ENCODE measurements at places on chromosomes 16 and 17. TPM values are rescaled to one million over a fixed set of nuclear protein-coding genes. Genes with fewer than 3 reads are reported as not detected.

GRCh38 chr17:77125432-77125901 is 15.3 kb upstream of the SEC14L1 start:
- peak; percentile 99 for DNase-seq

DNA sequence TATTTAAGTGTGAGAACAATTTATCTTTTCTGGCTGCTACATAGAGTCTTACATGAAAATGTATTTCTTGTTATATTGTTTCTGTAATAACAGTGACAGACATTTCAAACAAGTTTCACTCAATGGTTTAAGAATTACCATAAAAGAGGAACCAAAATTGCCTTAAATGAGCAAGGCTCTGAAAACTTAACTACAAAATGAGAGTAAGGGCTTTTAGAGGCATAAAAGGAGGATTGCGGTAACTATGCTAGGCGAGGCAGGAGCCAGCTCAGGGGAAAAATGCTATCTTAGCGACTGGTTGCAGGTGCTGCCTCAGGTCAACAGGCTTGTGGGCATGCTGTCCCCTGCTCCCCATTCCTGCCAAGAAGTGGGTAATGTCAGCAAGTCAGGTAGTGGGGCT is 81.7 kb upstream of the MSI2 start:
- DNase-seq: no peak

DNA sequence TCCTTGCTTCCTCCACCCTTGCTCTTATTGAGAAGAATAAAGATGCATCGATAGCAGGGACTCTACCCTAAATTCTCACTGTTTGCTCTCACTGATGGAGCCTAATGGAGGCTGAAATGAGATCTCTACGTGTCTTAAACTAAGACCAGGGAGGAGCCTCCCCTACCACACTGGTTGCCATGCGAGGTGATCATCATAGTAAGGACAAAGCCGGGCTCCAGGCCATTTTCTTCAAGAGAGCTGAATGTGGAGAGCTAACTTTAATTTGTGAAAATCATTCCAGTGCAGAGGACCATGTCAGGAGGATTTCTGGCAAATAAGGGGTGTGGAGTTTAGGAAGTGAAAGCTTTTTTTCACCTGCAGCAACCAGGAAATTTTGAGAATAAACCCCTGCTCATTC is 5.6 kb downstream of the CDH11 start:
- DNase-seq: no peak

DNA sequence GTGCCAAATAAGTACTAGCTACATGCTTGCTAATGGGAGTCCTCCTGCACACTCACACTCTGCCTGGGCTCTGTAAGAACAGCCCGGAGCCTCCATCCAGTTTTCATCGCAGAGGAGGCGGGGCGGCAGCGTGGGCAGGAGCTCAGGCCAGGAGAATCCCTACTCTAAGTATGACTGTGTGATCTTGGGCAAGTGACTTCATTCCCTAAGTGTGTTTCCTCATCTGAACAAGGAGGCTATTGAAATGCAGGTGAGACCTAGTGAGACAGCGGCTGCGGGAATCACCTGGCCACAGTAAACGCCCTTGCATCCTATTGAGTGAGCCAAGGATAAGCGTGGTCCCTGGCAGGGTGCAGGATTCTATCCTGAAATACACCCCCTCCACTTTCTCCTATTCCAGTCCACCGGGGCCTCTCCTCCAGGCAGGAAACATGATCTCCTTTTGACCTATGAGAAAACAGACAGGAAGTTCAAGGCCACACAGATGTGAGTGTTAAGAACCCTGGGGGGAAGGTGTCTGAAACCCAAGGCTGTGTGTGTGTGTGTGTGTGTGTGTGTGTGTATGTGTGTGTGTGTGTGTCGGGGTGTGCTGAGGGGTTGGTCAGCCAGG is 5.2 kb upstream of the RAI1 start:
- no peak for DNase-seq

DNA sequence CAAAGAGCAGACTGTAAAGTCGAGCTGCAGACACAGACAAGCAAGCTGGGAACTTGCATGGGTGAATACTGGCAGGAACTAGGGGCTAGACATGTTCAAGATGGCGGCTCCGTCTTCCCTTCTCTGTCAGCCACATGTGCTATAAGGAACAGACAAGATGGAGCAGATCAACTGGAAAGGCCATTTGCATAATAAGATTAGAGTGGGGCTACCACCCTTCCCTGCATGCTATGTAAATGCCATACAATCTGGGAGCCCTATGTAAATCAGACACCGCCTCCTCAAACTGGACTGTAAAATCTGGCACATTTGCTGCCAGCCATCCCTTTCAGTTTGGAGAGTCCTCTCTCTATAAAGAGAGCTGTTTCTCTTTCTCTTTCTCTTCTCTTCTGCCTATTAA is 640.1 kb upstream of the CDH8 start:
- no peak for DNase-seq

- peak; percentile 16 for DNase-seq
These were observed 29.4 kb upstream of the ATP2A3 start for GRCh38 chr17:3993493-3994220.

DNA sequence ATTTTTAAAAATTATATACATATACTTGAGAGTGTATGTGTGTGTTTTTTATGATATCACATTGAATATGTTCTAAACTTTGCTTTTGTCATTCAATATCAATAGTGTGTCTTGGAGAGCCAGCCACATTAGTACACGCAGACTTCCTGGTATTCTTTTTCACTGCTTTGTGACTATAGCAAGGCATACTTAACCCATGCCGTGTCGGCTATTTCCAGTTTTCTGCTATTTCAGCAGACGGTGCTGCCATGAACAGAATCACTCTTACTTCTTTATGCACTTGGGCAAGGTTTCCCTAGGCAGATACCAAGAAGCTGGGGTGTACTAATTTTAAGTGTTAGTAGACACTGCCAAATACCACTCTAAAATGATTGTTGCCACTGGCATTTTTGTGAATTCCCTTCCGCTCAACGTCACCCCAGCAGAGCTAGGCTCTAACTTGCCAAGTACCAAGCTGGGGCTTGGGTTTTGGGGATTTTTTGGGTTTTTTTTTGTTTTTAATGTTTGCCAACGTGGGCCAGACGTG is 134.9 kb downstream of the SOCS1 start:
- no peak for DNase-seq

DNA sequence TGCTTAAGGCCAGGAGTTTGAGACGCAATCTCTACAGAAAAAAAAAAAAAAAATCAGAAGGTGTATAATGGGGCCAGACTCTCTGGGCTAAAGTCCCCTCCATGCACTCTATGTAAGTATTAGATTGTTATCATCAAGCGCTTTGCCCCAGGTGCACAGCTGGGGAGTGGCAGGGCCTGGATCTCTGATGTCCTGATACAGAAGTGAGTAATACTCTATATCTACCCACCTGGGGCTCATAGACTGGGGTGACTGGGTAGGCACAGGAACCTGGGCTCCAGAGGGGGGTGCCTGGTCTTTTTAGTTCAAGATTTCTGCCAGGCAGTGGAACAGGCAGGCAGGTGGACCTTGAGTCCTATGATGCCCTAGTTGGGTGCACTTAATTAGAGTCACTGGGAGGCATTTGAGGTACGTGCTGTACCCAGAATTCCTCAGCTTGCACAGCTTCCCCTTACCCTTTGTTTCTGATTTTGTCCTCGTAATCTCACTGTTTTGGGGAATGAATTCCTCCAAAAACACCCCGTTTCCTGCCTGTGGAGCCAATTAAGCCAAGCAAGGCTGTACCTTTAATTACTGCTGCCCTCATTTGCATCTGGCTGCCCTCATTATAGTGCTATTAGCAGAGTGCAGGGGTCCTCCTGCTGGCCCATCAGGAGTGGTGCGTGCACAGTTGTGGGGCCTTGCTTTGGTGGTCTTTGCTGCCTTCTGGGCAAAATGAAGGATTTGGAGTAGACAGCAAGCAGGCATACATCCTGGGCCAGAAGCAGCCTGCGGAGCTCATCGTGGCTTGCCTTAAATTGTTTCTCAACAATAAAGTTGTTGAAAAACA is 239.0 kb downstream of the SNX29 start:
- DNase-seq: no peak

GRCh38 chr16:84091460-84091859 is 25.3 kb downstream of the MBTPS1 start:
- no peak for DNase-seq

GRCh38 chr17:82112181-82112913 is 14.3 kb upstream of the FASN start:
- no peak for DNase-seq

GRCh38 chr16:13046061-13046821 is 144.8 kb downstream of the SHISA9 start:
- DNase-seq: no peak

DNA sequence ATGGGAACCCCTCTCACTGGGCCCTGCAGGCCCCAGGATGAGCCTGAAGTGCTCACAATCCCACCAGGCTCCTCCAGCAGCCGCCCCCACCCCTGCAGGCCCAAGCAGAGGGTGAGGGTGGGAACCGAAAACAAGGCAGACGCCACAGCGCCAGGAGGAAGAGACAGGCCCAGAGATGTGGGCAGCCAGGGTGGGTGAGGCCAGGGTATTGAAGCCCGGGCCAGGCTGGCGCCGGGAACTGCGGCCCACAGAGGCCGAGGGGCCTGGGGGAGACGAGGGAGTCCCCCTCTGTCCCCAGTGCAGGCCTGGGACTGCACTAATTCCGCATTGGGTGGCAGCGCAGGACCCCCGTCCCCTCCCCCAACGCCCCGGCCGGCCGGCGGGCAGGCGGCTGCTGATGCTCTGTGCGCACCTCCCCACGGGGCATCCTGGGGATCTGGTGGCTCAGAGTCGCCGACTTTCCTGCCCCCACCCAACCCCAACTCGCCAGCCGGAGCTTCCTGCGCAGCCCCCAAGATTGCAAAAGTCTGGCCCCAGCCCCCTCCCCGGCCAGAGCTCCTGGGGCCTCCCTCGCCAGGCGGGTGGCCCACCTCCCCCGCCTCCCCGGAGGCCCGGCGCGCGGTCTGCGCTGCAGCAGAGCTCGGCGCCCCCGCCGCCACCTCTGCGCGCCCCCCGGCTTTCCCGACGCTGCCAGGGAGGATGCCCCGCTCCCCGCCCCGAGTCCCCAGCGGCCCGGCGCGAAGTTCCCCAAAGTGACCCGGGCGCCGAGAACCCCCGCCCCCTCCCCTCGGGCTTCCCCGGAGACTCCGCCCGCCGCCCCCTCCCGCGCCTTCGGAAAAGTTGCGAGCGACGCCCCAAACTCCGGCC is 107.8 kb downstream of the ENGASE start:
- DNase-seq: no peak

- peak; percentile 61 for DNase-seq
These were observed 20.3 kb downstream of the KIFC3 start for GRCh38 chr16:57781741-57782606.

GRCh38 chr16:57619606-57620334 is 8.7 kb upstream of the ADGRG1 start:
- DNase-seq: no peak

DNA sequence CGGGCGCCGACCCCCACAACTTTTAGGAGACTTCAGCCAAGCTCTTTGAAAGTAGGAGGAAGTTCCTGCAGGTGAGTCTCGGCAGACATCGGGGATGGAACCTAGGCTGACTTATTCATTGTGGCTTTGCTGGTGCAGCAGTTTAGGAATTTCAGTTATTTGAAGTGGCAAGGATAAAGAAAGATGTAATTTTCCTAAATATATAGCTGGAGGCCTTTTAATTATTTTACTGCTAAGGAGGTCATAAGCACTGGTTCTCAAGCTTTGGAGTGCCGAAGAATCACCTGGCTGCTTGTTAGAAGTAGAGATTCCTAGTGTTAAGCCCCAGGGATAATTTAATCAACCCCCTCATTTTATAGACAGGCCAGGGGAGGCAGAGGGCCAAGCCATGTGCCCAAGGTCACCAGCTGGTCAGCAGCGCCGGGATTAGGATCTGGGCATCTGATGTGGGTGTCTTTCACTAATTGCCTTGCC is 28.9 kb upstream of the BCAR1 start:
- DNase-seq: no peak

DNA sequence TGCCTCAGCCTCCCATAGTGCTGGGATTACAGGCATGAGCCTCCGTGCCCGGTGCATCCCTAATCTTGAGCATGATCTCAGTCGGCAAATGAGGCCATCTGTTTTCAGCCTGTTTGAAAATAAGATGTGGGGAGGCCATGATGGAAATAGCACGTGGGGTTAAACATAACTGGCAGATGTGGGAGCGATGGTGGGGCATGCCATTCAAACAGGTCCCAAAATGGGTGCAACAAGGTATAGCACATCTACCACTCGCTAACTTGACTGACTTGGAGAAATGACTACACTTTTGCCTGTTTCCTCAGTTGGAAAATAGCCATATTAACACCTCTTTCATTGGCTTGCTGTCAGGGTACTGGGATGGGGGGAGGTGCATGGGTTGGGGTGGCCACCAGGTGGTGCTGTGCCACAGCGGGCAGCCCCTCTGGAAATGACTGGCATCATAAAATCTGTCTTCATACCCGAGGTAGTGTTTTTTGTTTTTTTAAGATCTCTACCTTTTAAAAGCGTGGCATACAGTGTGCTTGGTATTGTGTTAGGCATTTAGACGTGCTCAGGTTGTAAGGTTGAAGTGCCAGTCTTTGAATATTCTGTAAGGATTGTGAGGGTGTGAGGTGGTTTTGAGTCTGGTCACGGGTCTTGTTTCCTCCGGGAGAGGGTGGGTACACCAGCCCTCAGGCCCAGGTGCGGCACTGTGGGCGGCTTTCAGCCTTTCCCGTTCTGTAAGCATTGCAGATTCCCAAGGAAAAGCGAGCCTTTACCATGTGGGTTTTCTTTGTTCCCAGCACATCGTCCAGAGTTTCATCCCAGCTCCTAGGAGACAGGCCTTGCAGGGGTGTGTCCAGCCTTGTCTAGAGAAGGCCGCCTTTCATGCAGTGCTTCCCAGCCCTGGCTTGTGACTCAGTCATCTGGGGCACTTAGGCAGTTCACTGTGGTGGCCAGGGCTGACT is 2.9 kb upstream of the TTYH2 start:
- peak; percentile 62 for DNase-seq

GRCh38 chr16:4048481-4048880 is 67.8 kb downstream of the ADCY9 start:
- no peak for DNase-seq

GRCh38 chr17:46782250-46782953 is 36.1 kb downstream of the WNT3 start:
- no peak for DNase-seq

Gene IRX5
- 0.17 TPM for total RNA-seq

Gene SNAI3
- 0.17 TPM for total RNA-seq

Gene NLRC3
- 0.17 TPM for total RNA-seq

Gene TMIGD1
- not detected for total RNA-seq

Gene SEZ6
- total RNA-seq: not detected

Gene WNT9B
- not detected for total RNA-seq

Gene TBC1D3I
- 0.51 TPM for total RNA-seq

Gene ABCA9
- 3.1 TPM for total RNA-seq

Gene PLK1
- total RNA-seq: 0.77 TPM

Gene TAF15
- 57.8 TPM for total RNA-seq

Gene SETD1A
- 3.5 TPM for total RNA-seq

Gene KRTAP2-3
- not detected for total RNA-seq

Gene ZG16
- not detected for total RNA-seq

Gene CSH1
- not detected for total RNA-seq

Measured in fibroblast of lung (primary cell).